ENCODE measurements at places on chromosomes 3 and 15.

- peak; percentile 7 for DNase-seq
Observed at GRCh38 chr3:14633819-14634424, 17.6 kb upstream of the CCDC174 start.

DNA sequence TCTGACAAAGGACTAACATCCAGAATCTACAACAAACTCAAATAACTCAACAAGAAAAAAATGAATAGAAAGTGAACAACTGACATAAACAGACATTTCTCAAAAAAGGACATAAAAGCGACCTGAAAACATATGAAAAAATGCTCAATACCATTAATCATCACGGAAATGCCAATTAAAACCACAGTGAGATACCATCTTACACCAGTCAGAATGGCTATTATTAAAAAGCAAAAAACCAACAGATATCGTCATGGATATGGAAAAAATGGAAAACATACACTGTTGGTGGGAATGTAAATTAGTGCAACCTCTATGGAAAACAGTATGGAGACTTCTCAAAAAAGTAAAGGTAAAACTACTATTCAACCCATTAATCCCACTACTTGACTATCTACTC, 53.3 kb downstream of the ZNF385D start:
- DNase-seq: no peak

GRCh38 chr3:177836671-177837070, 639.4 kb upstream of the TBL1XR1 start:
- no peak for DNase-seq

DNA sequence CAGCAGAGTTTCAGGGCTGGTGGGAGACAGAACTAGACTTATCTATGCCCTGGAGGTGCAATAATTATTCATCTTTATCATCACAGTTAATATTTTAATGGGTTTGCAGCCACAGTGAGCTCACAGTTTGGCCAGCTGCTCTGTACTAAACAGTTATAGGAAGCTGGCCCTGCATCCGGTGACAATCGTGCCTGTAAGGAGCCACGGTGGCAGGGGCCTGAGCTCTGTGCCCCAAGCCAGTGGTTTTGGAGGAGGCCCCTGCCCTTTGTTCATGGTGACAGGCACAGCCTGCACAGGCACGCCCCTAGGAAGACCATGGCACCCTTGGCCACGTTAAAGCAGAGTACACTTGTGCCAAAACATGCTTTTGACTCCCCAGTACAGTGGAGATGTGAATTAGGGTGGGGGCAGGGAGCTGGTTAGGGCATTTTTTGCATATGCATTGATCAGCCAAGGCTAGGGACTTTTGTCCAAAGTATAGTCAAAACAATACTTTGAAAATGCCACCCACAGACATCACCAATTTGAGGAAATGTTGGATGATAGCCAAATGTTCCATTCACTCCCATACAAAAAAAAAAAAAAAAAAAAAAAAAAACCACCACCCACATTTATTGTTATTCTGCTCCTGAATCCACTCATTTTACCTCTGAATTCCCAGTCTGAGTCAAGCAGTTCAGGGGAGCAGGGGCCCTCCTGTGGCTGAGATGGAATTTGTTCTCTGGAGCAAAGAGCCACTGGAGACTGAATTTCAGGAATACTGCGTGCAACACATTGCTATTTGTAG, 3.4 kb upstream of the RFTN1 start:
- DNase-seq: no peak

- no peak for DNase-seq
Observed at GRCh38 chr15:40112789-40113188, 4.1 kb upstream of the BMF start.

DNA sequence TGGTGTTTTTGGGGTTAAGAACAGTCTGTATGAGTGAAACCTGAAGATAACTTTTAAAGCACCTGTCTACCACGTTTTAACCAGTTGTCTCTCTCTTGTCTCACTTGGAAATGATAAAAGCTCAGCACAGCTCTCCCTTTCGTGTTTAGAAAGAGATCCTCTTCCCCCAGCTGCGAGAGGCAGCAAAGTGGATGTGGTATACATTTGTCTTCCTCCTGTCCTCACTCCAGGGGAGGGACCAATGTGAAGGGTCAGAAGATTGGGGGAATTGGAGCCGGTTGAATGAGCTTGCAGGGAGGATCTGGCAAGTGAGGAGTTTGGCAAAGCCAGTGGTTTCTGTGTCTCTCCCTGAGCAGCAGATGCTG, 14.6 kb downstream of the SMAD6 start:
- no peak for DNase-seq

- no peak for DNase-seq
Observed at GRCh38 chr3:171526869-171527268, 66.7 kb upstream of the TNIK start.

DNA sequence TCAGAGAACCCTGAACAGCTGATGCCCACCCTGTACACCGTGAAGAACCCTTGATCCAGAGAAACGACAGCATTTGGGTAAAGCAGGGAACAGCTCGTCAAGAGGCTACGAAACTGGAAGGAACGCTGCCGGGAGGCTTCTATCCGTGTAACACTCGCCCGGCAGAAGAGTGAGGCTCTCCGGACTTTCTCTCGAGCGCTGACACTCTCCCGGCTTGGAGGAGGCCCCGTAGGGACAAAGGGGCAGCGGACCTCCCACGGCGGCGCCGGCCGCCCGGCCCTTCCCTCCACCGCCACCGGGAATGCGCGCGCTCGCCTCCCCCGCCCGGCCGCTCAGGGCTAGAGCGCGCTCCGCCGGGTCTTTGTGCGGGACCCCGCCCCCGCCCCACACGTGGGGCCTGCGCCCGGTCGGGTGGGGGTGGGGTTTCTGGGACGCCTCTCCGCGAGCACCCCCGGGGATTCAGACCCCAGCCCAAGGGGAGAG, 1.7 kb downstream of the HYAL2 start:
- peak; percentile 52 for DNase-seq

- no peak for DNase-seq
Observed at GRCh38 chr3:126287536-126288241, 69.5 kb downstream of the KLF15 start.

DNA sequence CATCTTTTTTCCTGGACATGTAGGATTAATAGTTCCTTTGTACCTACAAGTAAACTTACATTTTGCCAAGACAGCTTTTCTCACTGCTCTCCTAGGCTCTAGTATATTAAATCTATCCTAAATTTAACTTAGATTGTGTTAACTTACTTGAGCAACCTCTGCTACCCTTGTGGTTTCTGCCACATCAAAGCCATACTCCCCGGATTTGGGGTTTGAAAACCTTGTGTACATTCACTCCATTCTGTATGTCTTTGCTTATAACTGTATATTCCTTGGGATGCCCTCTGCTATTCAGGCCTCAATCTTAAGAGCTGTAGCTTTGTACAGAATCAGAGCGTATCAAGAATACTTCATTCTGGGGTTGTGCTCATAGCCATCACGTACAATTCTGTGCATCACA, 60.4 kb downstream of the ARIH1 start:
- DNase-seq: no peak

DNA sequence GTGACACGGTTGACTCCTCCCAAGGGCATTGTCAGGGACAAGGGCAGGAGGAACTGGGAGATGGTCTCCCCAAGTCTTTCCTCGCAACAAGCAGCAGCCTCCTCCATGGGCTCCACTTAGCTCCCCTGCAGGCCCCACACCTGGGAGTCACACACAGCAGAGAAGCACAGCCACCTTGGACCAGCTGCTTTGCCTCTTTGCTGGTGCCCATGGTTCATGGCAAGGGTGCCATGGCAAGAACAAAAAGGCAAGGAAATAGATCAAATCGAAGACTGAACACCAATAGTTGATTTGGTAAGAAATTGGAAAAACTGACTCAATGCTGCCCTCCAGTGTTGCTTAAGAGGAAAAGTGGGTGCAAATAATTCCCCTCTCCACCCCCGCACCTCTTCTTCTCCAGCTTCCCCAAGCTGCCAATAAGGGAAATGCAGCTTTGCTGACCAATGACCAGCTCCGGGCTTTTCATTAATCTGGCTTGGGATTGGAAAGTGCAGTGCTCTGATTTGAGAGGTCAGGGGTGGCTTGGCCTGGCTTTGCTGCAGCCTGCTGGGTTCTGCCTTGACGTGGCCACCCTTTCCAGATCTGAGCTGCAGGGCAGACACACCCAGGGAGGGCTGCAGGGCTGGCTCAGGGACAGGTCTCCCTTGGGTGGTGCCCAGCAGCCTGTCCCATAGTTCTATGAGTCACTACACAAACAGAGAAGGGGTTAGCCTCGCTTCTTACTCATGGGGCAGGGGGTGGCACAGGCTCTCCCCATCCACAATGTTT, 162.0 kb downstream of the KLF13 start:
- no peak for DNase-seq

GRCh38 chr3:17910922-17911321, 168.5 kb upstream of the TBC1D5 start:
- DNase-seq: no peak

DNA sequence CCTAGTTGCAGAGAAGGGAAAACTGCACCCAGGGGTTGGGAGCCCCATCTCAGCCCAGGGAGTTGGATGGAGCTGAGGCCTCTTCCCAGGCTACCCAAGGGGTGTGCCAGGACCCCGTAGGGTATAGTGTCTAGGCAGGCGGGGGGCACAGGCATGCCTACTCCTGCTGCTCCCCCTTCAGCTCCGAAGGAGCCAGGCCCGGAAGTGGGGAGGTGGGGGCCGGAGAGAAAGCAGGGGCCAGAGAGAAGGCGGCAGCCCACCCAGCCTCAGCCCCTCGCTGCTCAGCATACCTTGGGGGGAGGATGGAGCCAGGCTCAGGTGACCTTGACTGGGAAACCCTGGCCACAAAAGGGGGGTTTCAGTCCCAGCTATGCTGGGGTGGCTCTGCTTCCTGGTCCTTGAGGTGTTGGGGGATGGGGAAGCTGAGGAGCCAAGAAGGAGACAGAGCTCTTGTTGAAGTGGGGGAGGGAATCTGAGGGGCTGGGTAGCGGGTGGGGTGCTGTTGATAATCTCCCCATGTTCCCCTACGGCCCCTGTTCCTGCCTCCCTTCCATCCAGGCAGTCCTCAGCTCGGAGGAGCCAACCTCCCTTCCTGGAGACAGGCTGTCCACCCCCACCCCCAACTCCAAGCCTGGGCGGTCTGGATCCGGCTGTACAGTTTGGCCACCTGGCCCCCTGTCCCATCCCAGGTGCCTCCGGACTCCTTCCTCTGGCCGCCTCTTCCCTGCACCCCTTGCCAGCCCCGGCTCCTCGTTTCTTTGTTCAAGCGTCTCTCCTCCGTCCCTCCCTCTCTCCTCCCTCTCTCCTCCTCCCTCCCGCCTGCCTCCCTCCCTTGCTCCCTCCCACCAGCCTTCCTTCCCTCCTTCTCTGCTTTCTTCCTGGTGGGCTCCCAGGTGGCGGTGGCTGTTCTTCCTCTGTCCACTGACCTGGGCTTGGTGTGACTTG, 1.7 kb downstream of the SEMA3F start:
- DNase-seq: no peak

DNA sequence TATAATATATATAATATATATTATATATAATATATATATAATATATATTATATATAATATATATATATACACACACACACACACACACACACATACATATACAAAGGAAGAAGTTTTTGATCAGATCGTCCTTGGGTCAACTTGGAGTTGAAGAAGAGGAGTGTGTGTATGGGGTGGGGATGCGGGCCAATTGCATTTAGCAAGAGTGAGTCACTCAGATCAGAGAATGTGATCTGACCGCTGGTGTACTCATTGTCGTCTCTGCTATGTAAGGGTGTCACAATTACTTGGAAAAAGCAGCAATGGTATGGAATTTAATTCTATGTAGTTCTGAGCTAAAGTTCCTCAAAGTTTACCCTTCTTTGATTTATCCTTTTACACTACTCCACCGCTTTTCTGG, 4.6 kb upstream of the VGLL3 start:
- DNase-seq: no peak

DNA sequence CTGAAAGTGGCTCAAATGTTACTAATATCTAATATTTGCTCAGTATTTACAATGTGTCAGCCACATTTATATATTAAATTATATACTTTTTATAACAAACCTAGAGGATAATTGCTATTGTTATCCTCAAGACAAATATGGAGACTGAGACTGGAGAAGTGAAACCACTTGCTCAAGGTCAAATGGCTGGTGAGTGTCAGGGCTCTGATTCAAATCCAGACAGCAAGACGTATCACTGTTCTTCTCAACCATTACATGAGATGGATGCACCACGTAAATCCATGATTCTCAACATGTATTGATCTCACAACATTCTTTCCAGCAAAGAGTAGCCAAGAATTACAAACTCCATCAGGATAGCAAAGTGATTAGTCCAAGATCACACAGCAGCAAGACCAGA, 53.8 kb upstream of the CPB1 start:
- DNase-seq: no peak

GRCh38 chr15:63833021-63833696, 589 bp downstream of the HERC1 start:
- DNase-seq: peak; percentile 7

- no peak for DNase-seq
Observed at GRCh38 chr3:53230041-53230621, 25.7 kb downstream of the TKT start.

DNA sequence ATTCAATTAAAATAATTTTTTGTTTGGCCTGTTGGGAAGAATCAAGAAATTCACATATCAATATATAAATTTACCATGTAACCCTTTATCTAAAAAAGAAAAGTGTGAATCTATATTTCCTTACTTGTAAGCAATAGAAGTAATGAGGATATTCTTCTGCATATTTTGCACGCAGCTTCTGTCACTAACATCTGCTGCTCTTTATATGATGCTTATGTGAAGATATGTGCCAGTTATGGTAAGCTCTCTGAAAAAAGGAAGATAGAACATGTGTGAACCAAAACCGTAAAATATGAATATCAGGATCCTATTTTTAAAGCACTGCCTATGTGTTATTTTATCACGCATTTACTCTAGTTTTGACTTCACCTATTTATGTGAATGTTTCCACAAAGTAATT, 96.4 kb upstream of the ATP11B start:
- DNase-seq: no peak

DNA sequence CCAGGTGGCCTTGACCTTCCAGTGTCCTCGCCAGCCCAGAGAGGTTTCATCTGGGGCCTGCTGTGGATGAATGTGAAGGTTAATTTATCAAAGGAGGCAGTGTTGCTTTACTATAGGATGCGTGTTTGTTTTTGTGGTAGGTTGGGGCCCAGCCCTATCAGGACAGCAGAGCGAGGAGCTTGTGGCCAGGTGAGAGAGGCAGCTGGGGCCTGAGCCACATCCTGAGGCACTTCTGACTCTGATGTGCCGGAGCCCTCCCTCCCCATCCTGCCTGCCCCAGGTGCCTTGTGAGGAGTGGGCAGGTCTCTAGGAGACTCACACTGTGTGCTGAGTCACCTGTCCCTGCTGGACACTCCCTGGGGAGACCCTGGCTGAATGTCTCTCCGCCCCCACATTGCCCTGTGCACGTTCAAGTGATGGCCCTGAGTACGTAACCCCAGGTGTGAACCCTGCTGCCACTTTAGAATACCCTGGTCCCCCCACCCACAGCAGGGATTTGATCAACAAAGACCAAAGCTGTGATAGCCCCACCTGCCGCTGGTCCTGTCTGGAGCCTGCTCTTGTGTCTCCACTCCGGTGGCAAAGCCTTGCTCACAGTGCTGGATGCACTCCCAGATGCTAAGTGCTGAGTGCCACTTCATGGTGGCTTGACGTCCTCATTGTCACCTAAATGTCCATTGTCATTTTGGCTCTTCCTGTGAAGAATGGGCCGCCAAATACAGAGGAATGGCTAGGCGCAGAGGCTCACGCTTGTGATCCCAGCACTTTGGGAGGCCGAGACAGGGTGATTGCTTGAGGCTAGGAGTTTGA, 16.0 kb downstream of the FBLN2 start:
- DNase-seq: no peak
